ENCODE measurements at places on chromosomes 13 and 19. TPM values are rescaled to one million over a fixed set of nuclear protein-coding genes. Genes with fewer than 3 reads are reported as not detected.

The LGALS7 gene
- polyA plus RNA-seq: not detected

DNA sequence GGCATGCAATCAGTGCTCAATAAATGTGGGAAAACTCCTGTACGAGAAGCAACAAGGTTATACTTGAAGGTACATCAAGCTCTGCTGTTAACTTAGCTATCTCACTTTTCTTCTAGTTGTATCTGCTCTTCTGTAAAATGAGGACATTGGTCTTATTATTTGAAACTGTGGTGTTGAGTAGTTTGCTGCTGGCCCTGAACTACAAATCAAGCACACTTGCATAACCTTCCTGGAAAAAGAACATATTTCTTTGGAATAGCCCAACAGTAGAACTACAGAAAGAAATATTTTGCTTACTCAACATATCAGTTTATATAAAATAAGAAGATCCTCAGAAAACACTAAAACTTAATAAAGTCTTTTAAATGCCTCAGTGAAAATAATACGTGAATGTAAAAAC, 203.0 kb downstream of the KCTD12 start:
- DNase-seq: no peak

DNA sequence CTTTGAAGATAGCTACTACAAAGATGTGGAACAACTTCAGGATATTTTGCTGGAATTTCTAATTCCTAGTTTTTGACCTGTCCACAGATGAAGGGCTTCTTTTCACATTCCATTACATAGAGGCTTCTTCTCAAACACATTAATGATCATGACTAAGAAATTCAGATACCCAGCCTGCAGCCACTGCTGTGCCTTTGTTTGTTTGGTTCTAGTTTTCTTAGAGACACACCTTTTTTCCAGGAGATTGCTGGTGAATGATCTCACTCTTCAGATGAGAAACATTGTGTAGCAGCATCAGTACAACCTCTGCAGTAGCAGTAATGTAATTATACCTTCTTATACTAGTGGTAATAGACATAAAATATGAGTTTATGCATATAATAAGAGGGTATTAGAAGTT, 5.0 kb downstream of the TDRD3 start:
- peak; percentile 18 for DNase-seq

The LRP3 gene
- 4.0 TPM for polyA plus RNA-seq

- peak; percentile 27 for DNase-seq
Measured at GRCh38 chr13:99442273-99442895, 58.9 kb upstream of the TM9SF2 start.

DNA sequence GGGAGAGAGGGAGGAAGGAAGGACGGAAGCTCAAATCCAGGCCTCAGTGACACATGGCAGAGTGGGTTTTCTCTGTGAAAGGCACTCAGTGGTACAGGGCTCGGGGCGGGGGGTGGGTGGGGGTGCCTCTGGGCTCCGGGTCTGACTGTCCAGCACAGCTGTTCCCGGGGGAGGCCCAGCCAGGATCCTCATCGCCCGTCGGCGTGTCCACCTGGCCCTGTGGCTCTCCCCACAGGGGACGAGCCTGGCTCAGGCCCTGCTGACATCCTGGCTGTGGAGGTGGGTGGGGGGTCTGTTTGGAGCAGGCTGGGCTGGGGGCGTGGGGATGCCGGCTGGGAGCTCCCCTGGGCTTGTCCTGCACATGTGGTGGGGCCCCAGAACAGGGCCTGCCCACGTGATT, 18.2 kb upstream of the MATK start:
- no peak for DNase-seq

The HCST gene
- polyA plus RNA-seq: 0.14 TPM

The KLF1 gene
- not detected for polyA plus RNA-seq

The B3GLCT gene
- polyA plus RNA-seq: 4.3 TPM

GRCh38 chr19:46181388-46181779, 33.3 kb downstream of the IGFL2 start:
- DNase-seq: peak; percentile 21

- no peak for DNase-seq
Measured at GRCh38 chr19:13717194-13717643, 47.1 kb upstream of the MRI1 start.
